ENCODE measurements at places on chromosomes 7 and 10.

DNA sequence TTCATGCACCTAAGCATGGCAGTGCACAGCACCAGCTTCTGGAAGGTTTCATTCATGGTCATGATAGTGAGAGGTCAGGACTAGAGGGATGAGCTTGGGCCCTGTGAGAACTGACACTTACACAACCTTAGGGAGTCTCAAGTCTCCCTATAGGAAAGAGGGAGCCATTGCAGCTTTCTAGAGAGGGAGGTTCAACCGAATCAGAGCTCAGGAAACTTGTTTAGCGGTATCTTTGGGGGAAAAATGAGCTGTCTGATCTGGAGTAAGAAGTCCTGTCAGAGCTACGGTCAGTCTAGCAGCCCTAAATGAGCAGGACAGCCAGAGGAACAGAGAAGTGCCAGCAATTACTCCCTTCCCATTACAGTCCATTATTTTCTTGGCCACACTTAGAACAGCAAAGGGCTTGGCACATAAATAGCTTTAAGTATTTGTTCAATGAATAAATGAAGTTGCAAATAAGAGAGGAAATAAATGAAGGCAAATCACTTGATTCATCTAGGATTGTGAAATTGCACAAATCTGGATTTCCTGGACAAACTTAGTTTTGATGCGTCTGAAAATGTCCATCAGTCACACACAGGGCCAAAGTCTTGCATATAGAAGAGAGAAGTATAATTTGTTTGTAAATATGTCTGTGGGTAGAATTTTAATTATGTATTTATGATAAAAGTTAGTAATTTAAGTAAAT is 262.0 kb downstream of the GLI3 start:
- DNase-seq, result no peak

GRCh38 chr10:132532749-132533560 is 4.6 kb upstream of the INPP5A start:
- DNase-seq, result no peak

GRCh38 chr10:97434055-97434454 is 8.1 kb downstream of the PGAM1 start:
- no peak for DNase-seq

- DNase-seq, result no peak
These were observed 318.2 kb downstream of the CXCL12 start for GRCh38 chr10:44066527-44067255.

DNA sequence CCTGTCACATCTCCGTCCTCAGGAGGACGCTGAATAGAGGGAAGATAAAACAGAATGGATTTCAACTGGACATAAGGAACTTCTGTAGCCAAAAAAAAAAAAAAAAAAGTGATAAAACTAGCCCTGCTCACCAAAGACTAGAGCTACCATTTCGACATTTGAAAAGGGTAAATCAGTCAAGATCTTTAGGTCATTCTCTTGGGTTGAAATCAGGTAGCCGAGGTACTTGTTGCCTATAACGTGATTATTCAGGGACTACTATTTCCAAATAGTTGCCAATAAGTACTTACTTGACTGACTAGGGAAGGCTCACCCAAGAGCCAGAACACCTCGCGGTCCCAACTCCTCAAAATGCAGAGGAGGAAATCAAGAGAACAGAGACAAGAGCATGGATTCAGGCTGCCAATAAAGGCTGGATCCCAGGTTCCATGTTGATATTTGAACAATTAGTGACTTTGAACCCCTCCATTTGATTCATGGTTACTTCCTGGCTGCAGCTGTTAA is 2.0 kb downstream of the RHEB start:
- DNase-seq, result no peak

DNA sequence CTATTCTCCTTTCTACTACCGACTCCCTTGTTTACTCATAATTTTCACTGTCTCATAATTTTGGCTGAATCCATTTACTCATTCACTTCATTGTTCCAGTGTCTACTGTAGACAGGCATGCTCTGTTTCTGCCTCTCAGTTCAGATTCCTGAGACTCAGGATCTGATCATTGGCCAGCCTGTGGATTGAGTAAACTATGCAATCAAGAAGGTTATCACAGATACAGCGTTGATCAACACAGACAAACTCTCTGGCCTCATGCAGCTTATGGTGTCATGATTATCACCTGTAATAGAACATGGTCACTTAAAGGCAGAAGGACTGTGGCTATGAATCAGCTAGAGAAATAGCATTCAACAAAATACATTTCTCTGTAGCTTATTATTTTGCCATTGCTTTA is 86.0 kb downstream of the SEMA3E start:
- DNase-seq, result no peak

DNA sequence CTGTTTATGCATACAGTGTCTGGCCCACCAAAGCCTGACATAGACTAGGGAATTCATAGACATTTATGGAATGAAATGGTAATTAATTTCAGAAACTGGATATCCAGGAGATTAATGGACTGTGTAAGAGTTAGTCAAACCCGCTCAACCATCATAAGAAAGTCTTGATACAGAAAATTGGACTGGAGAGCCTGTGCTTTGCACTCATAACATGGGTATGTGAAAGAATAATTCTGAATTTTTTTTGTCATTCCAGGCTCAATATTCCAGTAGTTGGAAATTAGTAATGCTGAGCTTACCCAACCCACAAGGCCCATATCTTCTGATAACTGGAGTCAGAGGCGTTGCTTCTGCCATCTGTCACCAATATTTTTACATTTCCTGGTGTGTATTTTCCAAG is 799.7 kb upstream of the IGFBP3 start:
- DNase-seq, result no peak

GRCh38 chr7:25124465-25125136 is 459 bp downstream of the CYCS start:
- DNase-seq, result no peak

- no peak for DNase-seq
These were observed 179.8 kb upstream of the AOAH start for GRCh38 chr7:36904101-36904500.

DNA sequence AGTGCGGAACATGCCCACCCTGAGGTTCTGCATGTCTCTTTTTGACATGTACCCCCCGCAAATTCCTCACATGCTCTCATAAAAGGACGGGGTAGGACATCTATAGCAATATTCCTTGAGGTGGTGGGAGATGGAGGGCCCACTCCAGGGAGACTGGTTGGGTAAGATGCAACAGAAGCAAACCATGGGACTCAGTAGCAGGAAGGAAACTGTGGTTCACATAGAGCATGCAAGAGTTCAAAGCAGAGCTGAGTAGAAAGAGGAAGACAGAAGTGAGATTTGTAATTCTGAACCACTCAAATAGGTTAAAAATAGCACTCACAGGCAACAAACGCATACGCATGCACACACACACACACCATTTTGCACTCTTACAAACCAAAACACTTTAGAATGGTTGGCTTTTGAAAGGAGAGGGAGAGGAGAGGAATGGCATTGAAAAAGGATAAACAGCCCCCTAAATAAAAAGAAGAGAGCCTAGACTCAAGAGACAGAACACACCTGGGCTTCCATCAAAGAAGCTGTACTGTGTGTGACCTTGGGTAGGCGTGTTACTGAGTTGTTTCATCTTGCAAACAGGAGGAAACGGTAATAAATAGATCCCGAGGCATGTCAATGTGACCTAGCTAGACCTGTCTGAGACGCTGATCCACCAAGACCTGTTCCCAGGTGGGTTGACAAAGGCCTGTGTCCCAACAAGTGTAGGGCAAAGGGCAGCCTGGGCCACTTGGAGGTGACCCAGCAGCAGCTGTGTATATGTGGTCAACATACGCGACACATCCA is 77.6 kb upstream of the LRRC4 start:
- DNase-seq, result peak; percentile 20

DNA sequence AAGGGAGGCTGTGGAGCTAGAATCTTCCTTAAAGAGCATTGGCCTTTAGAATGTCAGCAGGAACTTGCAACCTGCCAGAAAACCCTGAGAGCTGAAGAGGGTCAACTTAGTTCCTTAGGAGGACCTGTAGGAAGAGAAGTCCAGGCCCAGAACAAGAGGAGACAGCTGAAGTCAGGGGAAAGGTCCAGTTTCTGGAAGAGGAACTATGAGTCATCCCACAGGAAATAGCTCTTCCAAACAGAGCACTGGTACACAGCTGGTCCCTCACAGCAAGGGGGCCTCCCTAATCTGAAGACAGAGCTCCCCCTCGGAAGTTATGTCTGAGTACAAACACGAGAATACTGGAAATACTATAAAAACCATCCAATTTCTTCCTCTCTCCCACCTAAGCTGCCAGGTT is 98.9 kb downstream of the HERPUD2 start:
- no peak for DNase-seq

GRCh38 chr7:99314504-99314903 is 11.2 kb upstream of the ARPC1A start:
- DNase-seq, result no peak

- DNase-seq, result no peak
These were observed 36.0 kb downstream of the NRCAM start for GRCh38 chr7:108419961-108420908.
